Left ventricle myocardium inferior (tissue), 1 donor: ENCODE measurements at places on chromosomes 12 and 14. TPM values are rescaled to one million over a fixed set of nuclear protein-coding genes. Genes with fewer than 3 reads are reported as not detected.

DNA sequence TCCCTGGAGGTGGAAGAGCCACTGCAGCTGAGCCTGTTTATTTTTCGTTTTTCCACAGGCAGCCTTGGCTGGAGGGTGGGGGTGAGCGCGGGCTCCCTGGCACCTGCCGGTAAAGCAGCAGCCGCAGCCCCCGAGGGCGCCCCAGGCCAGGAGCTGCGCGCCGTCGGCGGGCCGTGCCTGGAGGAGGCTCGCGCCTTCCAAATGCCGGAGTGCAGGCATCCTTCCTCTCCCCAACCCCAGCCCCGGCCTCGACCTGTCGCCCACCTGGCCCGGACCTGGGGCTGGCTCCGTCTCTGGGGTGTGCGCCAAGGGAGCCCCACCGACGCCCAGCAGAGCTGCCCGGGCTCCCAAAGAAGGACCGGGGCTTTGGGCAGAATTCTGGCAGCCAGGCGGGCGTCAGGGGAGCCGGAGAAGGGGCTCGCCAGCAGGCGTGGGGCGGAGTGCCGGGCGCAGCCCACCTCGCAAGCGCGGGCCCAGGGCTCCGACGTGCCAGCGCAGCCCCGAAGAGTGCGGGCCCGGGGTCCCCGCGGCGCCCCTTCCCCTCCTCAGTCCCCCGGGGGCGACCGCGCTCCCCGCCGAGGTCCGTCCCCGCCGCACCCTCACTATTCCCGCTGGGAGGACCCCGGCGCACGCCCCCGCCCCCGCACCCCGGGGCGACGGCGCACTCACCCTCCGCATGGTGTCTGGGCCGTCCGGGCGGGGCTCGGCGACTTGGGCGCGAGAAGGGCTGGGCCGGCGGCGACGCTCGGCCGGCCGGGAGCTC lies 130.3 kb downstream of the NDUFA12 start:
- peak; percentile 16 for DNase-seq

DNA sequence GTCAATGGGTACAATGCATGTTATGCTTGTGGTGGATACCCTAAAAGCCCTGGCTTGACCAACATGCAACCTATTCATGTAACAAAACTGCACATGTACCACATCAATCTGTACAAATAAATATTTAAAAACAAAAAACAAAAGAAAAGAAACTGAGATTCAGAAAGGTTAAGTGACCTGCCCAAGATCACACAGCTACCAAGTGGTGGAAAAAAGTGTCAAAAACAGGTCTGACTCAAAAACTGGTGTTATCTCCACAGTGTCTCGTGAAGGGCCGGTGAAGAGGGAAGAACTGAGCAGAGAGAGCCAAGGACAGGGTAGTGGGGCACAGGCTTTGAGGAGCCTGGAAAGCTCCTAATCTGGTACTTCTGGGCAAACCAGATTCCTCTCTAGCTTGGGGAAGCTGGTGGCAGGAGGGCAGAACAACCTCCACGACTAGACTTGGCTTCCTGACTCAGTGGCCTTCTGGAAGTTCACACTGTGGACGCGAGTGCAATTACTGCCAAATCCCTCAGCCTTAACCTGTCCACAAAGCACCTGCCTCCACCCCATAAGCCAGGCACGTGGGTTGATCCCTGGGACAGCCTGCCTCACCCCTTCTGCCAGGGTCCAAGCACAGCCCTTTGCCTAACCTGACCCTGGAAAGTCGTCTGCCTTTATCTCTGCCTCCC lies 15.6 kb downstream of the ZBTB39 start:
- DNase-seq = no peak

- DNase-seq = no peak
Observed at GRCh38 chr12:27207615-27208413, 36.3 kb upstream of the STK38L start.

DNA sequence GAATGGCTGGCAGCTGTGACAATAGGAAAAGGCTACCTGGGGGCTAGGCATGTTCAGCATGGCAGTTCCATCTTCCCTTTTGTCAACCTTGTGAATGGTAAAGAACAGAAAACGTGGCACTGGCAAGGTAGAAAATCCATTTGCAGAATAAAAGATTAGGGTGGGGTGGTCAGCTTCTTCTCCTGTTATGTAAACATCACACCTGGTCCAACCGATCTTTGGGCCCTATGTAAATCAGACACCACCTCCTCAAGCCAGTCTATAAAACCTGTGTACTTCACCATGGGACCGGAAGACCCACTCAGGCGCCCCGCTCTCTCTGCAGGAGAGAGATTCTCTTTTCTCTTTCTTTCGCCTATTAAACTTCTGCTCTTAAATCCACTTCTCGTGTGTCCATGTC lies 19.6 kb upstream of the TMEM30B start:
- no peak for DNase-seq

DNA sequence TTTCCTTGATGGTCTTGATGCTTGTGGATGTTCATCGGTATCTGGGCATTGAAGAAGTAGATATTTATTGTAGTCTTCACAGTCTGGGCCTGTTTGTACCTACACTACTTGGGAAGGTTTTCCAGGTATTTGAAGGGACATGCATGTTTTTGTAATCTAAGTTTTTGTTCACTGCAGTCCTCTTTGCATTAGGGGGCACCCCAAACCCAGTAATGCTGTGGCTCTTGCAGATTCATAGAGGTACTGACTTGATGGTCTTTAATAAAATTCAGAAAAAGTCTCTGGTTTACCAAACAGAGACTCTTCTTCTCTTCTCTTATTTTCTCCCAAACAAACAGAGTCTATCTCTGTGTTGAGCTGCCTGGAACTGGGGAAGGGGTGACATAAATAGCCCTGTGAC lies 150.9 kb upstream of the SLC16A7 start:
- DNase-seq = no peak

DNA sequence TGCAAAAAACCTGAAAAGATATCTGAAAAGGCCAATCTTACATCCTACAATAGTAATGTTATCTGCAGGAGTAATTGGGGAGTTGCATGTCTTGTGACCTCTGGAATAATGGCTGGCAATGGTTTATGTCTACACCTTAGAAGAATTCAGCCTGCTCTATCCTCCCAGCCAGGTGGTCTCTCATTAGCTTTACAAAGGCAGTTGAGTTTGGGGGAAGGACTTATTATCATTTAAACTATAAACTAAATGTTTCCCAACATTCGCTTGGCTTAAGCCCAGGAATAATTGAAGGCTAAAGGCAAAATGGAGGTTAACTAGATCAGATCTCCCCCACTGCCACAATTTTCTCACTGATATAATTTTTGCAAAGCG lies 158.4 kb upstream of the SFSWAP start:
- no peak for DNase-seq

- peak; percentile 33 for DNase-seq
Observed at GRCh38 chr12:27521066-27521465, 2.9 kb upstream of the PPFIBP1 start.

DNA sequence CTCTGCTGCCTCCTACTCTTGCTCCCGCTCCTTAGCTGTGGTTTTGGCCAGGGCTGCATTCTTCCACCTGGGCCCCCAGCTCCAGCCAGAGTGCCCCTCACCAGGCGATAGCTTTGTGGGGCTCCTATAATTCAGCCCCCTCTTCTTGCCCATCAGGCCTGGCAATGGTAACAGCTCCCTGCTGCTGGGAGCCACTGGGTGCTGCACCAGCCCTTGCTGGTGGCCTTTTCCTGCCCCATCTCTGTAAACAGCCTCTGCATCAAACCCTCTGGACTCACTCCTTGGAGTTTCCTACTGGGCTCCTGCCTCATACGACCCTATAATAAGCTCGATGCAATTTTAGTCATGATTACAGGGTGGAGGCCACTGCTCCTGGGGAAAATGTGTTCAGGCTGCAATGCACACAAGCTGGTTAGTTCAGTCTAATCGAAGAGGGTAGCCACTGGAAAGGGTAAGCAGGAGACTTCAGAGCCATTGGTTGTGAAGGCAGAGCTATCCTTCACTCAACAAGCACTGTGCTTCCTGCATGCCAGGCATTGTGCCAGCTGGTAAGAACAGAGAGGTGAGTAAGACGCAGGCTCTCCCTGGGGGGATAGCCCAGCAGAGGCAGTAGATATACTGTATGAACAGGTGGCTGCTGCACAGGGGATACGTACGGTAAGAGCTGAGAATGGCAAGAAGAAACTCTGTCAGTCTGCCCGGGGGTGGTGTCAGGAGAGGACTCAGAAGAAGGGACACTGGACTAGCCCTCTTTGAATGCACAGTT lies 24.7 kb downstream of the CLMN start:
- DNase-seq = no peak

- DNase-seq = no peak
Observed at GRCh38 chr14:98931911-98932310, 340.1 kb downstream of the BCL11B start.

DNA sequence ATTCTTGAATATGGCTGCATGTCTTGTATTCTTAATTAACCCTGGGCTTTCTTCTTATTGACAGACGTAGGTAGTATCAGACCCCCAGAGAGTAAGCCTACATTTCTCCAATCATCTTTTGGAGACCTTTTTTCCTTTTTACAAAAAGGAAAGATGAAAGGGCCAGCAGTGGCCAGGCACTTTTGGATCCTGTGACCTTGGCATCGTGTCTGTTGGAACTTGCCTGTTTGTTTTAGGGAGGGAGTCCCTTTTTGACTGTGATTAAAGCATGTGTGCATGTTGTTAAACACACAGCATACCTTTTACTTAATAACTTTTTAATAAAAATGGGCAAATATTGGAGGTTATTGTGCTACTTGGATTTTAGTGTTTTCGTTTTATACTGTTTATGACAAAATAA lies 57.2 kb downstream of the PCNX1 start:
- no peak for DNase-seq

- DNase-seq = no peak
Observed at GRCh38 chr12:102954134-102954533, 3.3 kb upstream of the ASCL1 start.

DNA sequence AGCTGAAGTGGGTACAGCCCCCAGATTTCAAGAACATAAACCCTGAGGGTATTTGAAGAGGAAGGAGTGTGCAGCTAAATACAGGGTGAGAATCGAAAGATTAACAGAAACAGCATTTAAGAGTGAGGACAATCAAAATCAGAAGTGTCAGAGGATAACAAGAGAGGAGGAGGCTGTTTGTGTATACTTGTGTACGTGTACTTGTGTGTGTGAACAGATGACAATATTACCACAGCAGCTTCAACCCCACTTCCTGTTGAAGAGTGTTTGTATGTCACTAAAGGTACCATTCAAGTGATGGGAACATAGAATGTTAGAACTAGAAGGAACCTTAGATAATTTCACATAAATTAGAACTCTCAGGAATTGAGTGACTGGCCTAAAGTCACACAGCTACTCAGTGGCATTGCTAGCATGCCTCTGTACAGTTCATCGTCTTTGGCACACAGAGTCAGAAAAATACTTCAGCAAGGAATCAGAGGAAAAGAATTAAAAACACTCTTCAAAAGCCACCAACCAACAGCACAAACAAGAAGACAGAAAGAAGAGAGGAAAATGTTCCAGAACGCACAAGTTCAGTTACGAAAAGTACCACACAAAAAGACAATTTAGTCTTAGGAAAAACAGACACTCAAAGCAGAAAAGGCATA lies 164.3 kb upstream of the BCL2L14 start:
- no peak for DNase-seq

- no peak for DNase-seq
Observed at GRCh38 chr12:113096675-113097461, 38.7 kb downstream of the RASAL1 start.

GRCh38 chr14:76919431-76920330 lies 93.5 kb downstream of the LRRC74A start:
- no peak for DNase-seq

DNA sequence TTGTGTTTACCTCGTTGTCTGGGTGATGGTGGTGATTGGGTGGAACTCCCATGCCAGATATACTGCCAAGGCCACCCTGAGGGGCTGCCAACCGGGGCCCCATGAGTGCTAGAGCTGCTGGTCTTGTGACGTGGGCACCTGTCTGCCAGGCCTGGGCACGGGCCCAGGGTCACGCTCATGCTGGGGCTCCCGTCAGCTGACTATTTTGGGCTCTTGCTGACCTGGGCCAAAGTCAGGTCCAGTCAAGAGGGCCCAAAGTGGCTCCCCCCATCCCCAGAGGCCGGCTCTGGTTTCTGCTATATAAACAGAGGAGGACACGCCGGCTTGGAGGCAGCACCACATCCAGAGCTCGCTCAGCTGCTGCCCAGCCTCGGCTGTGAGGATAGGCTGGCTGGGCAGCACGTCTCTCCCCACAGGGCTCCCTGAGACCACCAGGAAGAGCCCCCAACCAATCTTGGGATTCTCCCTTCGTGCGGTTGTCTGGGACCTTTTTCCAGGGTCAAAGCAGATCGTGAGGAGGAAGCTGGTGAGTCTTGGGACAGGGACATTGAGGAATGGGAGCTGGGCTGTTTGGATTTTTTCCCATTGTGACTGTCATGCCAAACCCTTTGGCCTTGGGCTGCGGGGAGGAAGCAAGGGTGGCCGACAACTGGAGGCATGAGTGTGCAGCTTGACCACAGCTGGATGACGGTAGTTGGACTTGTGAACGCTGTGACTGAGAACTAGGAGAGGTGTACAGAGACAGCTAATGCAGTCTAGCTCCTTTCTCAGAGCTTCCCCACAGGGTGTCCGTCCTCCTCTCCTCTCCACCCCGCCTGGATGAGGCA lies 7.6 kb upstream of the NR4A1 start:
- DNase-seq = peak; percentile 86

DNA sequence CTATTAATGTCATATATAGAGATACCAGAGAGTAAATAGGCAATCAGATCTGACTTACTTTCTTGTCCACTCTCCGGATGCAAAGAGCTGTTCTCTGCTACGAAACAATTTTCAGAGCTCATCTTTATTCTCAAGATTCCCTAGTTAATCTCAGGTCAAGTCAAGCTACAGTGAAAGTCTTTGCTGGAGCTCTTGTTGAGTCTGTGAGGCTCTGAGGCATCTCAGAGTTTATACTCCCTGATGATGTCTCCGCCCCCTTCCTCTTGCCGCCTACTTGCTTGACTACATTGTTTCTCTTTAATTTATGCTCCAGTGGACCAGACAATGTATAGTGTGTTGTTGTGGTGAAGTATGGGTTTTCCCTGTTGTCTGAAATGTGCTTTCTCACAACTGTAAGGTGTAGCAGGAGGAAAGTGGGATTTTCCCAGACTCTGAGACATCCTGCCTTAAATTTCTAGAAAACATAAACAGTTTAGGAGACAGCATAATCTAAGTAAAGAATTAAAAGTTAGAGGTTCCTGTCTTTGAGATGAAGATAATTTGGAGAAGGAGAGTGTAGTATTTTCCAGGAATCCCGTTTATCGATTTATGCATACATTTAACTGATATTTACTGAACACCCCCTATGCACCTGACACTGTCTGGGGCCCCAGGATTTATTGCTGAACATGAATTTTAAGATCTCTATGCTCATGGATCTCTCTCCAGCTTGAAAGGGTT lies at the start of gene CD69:
Gene CD69, minus strand, starts transcription at position 203 of the 720 bp plus-strand sequence. Its CDS starts 81 bp downstream, at position 122.
- no peak for DNase-seq

B4GALNT3 gene
- 43.4 TPM for total RNA-seq

CEP170B gene
- total RNA-seq = 11.7 TPM

TMPRSS12 gene
- total RNA-seq = not detected

GALNT9 gene
- total RNA-seq = not detected

CFAP251 gene
- total RNA-seq = 0.91 TPM

ULK1 gene
- 57.4 TPM for total RNA-seq

RAD51AP1 gene
- total RNA-seq = 1.2 TPM

FAM181A gene
- total RNA-seq = not detected

BDKRB2 gene
- total RNA-seq = 0.49 TPM
